ENCODE measurements at places on chromosomes 4 and X. TPM values are rescaled to one million over a fixed set of nuclear protein-coding genes. Genes with fewer than 3 reads are reported as not detected.

GRCh38 chr4:176769514-176769913 is 23.2 kb downstream of the VEGFC start:
- H3K27ac ChIP-seq = no peak overlapping the region
- DNase-seq = no peak
- peaks cover 2% of the 10 kb centered on the region for H3K27me3 ChIP-seq
- H3K4me3 ChIP-seq = no peak overlapping the region
- no peaks in the 10 kb centered on the region for H3K36me3 ChIP-seq

SLC4A4 gene
- 3.1 TPM for total RNA-seq

- H3K27me3 ChIP-seq = peaks cover 54% of the 10 kb centered on the region
- peaks cover 18% of the 10 kb centered on the region for H3K4me1 ChIP-seq
- no peak overlapping the region for H3K4me3 ChIP-seq
- H3K27ac ChIP-seq = no peak overlapping the region
- DNase-seq = no peak
Measured at GRCh38 chr4:144649646-144650045, 3.7 kb downstream of the HHIP start.

GRCh38 chr4:45693746-45694145 is 430.1 kb downstream of the GABRG1 start:
- DNase-seq = no peak
- no peak overlapping the region for H3K4me3 ChIP-seq
- H3K36me3 ChIP-seq = no peaks in the 10 kb centered on the region
- H3K27ac ChIP-seq = no peak overlapping the region

DNA sequence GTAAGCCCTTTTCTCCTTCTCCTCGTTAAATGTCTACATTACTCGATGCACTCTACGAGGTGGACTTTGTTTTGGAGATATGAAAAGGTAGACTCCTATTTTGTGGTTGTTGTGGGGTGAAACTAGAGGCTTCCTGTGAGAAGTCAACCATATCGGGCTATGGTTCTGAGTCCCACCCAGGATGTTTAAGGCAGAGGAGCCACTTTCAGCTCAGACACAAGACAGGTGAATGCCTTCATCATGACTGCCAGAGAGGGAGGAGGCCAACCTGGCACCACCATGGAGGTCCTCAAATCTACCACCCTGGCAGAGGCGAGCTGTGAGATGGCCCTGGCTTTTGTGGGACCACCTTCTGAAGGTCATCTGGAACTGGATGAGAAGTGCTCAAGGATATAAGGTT is 154.4 kb upstream of the KLF3 start:
- H3K36me3 ChIP-seq = peaks cover 10% of the 10 kb centered on the region
- peak; percentile 48 for DNase-seq
- H3K4me1 ChIP-seq = peaks cover 45% of the 10 kb centered on the region
- H3K27ac ChIP-seq = peak overlapping the region; percentile 88

FHL1 gene
- 13.4 TPM for total RNA-seq

ZMAT1 gene
- 12.9 TPM for total RNA-seq

- H3K4me1 ChIP-seq = peaks cover 15% of the 10 kb centered on the region
- peaks cover 2% of the 10 kb centered on the region for H3K36me3 ChIP-seq
- no peaks in the 10 kb centered on the region for H3K27me3 ChIP-seq
- no peak overlapping the region for H3K4me3 ChIP-seq
- no peak overlapping the region for H3K27ac ChIP-seq
Measured at GRCh38 chr4:25916870-25917269, 2.9 kb downstream of the SMIM20 start.

DNA sequence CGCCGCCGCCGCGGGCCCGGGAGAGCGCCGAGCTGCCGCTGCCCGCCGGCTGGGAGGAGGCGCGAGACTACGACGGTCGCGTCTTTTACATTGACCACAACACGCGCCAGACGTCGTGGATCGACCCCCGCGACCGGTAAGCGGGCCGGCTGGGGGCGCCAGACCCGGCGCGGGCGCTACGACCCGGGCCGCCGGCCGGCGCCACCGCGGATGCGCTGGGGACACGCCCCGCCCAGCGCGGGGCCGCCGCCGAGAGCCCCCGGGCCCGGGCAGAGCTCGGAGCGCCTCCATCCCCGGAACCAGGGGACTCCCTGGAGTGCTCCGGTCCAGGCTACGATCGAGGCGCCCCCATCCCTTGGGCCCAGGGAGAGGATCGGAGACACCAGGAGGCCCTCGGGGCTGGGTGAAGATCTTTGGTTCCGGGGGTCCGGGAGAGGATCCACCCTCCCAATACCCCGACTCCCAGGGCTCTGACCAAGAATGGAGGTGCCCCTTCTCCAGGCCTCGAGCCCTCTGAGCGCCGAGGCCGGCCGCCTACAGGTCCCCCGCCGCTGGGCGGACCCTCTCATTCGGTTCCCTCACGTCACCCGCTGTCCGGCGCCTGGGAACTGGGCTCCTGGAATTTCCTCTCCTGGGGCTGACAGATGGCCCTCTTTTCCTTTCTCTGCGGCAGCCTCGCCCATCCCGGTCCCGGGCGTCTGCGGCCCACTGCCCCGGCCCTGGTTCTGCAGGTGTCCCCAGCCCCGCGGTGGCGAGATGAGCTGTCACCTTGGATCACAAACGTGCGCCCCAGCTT is 48.8 kb downstream of the CLDN34 start:
- H3K27me3 ChIP-seq = peaks cover 11% of the 10 kb centered on the region
- H3K4me3 ChIP-seq = peak overlapping the region; percentile 63
- DNase-seq = peak; percentile 43
- peaks cover 6% of the 10 kb centered on the region for H3K36me3 ChIP-seq
- peaks cover 17% of the 10 kb centered on the region for H3K4me1 ChIP-seq

GRCh38 chr4:183195534-183195933 is 96.5 kb downstream of the WWC2 start:
- no peaks in the 10 kb centered on the region for H3K36me3 ChIP-seq
- no peak for DNase-seq
- H3K27me3 ChIP-seq = peaks cover 7% of the 10 kb centered on the region
- no peak overlapping the region for H3K4me3 ChIP-seq

DNA sequence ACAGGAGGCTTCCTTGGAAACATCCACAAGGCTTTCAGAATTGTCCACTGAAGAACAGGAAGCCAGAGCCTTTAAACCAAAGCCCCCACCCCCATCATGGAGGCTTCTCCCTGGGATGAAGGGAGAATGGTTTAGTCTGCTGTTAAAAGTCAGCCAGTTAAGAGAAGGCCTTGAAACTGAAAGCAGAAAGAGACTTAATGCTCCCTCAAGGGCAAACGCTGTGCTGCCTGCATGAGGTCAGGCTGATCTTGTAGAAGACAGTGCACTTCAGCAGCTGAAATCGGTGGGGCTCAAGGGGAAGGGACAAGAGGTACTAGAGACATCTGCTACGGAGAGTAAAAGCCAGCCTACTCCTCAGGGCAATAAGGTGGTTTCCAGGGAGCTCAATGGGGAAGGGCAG is 69.0 kb downstream of the HPRT1 start:
- DNase-seq = no peak
- H3K4me1 ChIP-seq = no peaks in the 10 kb centered on the region
- no peaks in the 10 kb centered on the region for H3K36me3 ChIP-seq
- no peaks in the 10 kb centered on the region for H3K27me3 ChIP-seq

SULT1E1 gene
- total RNA-seq = not detected

POU4F2 gene
- total RNA-seq = not detected

GSX2 gene
- not detected for total RNA-seq

TEX11 gene
- total RNA-seq = not detected

- no peak overlapping the region for H3K27ac ChIP-seq
- no peaks in the 10 kb centered on the region for H3K36me3 ChIP-seq
- H3K27me3 ChIP-seq = no peaks in the 10 kb centered on the region
- H3K4me3 ChIP-seq = no peak overlapping the region
- DNase-seq = no peak
- H3K4me1 ChIP-seq = no peaks in the 10 kb centered on the region
Measured at GRCh38 chr4:10878861-10879260, 194.3 kb upstream of the CLNK start.

PAGE2B gene
- 0.77 TPM for total RNA-seq

PRSS12 gene
- total RNA-seq = not detected

DNA sequence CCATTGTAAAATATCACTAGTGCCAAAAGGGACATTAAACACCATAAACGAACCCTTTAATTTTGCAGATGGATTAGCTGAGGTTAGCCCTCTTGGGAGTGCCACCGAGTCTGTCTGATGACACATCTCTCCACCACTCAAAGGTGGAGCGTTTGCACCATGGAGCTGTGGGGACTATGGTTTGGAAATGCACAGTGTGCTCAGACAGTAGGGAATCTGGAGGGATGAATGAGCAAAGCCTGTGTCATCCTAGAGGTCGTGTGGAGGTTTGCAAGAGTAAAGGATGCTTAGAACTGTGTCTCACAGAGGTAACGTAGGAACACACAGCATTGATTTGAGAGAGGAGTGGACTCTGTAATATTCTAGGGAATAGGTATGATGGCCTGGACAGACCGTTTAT is 93.7 kb downstream of the CLNK start:
- peaks cover 26% of the 10 kb centered on the region for H3K4me1 ChIP-seq
- DNase-seq = no peak
- H3K4me3 ChIP-seq = no peak overlapping the region
- H3K27ac ChIP-seq = no peak overlapping the region

- peak; percentile 67 for DNase-seq
- no peaks in the 10 kb centered on the region for H3K27me3 ChIP-seq
- H3K4me3 ChIP-seq = peak overlapping the region; percentile 92
- peak overlapping the region; percentile 98 for H3K27ac ChIP-seq
- H3K36me3 ChIP-seq = peaks cover 24% of the 10 kb centered on the region
Measured at GRCh38 chr4:152535360-152535902, 461 bp downstream of the FBXW7 start.

GRCh38 chr4:88018466-88018865 is 11.0 kb downstream of the PKD2 start:
- no peak overlapping the region for H3K27ac ChIP-seq
- H3K4me3 ChIP-seq = no peak overlapping the region
- no peaks in the 10 kb centered on the region for H3K27me3 ChIP-seq
- peaks cover 20% of the 10 kb centered on the region for H3K36me3 ChIP-seq
- H3K4me1 ChIP-seq = peaks cover 5% of the 10 kb centered on the region

NPY1R gene
- not detected for total RNA-seq

DNA sequence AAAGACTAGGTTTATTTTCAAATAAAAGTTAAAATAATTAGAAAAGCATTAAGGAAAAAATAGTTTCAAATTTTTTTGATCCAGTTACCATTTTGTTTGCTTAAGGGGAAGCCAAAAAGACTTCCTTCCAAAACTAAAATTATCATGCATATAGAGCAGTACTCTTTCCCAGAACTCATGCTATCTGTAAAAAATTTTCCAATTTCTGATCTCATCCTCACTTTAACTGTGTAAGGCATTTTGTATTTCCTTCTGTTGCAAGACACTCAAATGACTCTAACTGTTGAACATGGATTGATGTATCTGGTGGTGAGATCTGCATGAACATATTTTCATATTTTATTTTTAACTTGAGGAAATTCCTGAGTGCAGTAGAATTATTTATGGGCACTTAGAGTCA is 150.1 kb downstream of the ADAM29 start:
- H3K36me3 ChIP-seq = no peaks in the 10 kb centered on the region
- DNase-seq = no peak
- H3K4me3 ChIP-seq = no peak overlapping the region
- H3K27ac ChIP-seq = no peak overlapping the region

DNA sequence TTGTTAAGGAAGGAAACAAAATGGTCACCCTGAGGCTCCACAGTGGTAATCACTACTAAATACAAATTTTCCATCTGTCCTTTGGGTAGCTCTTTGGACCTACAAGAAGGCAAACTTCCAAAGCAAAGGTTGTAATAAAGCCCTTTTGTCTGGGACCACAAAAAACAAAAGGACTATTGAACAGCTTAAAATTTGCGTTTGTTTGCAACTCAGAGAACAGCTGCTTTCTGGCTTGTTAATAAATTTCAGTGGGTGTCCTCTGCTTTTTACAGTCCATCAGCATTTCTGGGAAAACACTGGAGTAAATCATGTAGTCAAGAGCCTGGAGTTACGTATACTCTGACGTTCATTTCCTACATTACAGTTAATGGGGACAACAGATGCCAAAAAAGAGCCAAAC is 439.7 kb upstream of the DIAPH2 start:
- H3K4me1 ChIP-seq = no peaks in the 10 kb centered on the region
- H3K27ac ChIP-seq = no peak overlapping the region
- H3K27me3 ChIP-seq = no peaks in the 10 kb centered on the region
- no peaks in the 10 kb centered on the region for H3K36me3 ChIP-seq

ADH6 gene
- total RNA-seq = not detected

HDX gene
- 1.4 TPM for total RNA-seq

NEUROG2 gene
- not detected for total RNA-seq

DNA sequence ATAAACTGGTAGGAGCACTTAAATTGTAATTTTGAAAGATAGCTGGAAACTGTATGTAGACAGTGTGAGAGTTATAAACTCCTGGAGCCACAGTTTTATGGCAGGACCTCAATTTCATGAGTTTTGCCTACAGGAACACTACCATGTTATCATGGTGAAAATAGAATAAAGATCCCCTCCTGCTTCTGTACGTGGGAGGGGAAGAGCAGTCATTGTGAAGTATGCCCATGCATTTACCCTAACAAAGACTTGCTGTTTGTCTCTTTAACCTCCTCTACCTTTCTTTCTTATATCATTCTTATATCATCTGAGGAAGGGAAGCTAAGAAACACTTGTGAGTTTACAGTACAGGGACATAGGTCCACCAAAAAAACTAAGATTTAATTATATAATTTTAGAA is 327.0 kb downstream of the PCDH10 start:
- H3K27ac ChIP-seq = no peak overlapping the region
- H3K4me3 ChIP-seq = no peak overlapping the region
- no peaks in the 10 kb centered on the region for H3K4me1 ChIP-seq

DNA sequence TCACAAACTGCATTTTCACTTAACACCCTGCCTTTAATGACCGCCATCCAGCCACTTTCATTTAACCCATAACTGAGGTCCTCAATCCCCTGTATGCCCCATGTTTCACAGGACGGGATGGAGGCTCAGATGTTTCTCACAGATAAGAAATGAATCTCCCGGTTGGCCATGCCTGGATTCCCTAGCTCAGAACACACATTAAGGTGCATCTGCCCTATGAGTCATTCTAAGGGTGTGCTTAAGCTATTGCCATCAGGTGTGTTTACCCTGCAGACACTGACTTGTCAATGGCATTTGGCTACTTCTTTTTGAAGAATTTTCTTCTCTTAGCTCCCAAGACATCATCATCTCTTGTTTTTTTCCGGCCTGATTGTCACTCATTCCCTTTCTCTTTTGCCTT is 222.6 kb upstream of the SMIM31 start:
- DNase-seq = no peak
- H3K27me3 ChIP-seq = no peaks in the 10 kb centered on the region
- H3K4me1 ChIP-seq = no peaks in the 10 kb centered on the region
- H3K36me3 ChIP-seq = no peaks in the 10 kb centered on the region

APLN gene
- total RNA-seq = 1.9 TPM

DNA sequence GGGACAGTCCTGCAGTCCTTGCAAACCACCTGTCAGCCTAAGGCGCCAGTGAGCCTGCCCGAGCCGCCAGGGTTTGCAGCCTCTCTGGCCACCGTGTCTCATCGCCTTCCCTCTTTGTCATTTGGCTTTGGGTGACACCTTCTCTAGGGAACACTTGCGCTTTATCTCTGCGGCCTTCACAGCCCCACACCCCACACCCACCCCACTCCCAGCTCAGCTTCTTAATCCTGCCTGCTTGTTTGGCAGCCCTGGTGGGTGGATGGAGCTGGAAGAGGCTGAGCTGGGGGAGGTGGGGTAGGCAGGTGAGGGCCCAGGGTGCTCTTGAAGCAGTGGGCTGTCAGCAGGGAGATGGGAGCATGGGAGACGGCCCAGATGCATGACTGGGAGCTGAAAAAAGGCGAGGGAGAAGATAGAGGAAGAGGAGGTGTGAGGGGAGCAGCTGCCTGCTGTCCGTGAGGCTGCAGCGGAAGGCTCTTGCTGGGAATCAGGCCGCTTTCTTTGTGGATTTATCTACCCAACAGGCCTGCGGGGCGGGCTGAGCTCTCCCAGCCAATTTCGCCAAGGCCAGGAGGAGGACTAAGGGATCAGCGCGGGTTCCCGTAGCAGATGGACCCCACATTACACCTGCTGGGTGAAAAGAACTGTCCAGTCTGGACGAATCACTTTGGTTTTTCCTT is 97.5 kb upstream of the STOX2 start:
- H3K27ac ChIP-seq = no peak overlapping the region
- H3K4me1 ChIP-seq = no peaks in the 10 kb centered on the region
- no peaks in the 10 kb centered on the region for H3K36me3 ChIP-seq
- no peak for DNase-seq
- H3K4me3 ChIP-seq = no peak overlapping the region

Data from activated naive CD8-positive, alpha-beta T cell treated with anti-CD3 and anti-CD28 coated beads, Interleukin-2, amount 10 ng/mL, durations not matched to agents 7 days and 5 days (primary cell).